Neural progenitor cell (in vitro differentiated cells): ENCODE measurements at places on chromosomes 5 and 9. TPM values are rescaled to one million over a fixed set of nuclear protein-coding genes. Genes with fewer than 3 reads are reported as not detected.

- peak; percentile 44 for DNase-seq
Observed at GRCh38 chr9:123485216-123485615, 129.2 kb downstream of the CRB2 start.

Gene GSN
- 72.1 and 114 TPM in 2 replicates for total RNA-seq

DNA sequence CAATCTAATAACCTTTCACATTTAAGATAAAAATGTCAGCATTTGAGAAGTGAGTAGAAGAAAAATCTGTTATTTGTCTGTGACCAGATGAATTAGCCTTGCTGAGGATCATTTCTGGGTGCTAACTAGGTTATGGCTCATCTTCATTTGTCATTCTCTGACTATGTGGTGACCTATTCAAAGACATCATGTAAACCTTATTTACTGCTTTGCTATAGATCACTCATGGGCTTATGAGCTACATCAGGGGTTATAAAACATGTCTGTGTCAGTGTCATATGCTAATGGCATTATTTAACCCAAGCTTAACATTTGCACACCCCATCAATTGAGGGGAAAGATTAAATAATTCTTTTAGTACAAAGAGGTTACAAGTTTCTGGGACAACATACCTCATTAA lies 555.5 kb upstream of the CYLC2 start:
- DNase-seq: no peak

GRCh38 chr5:173866243-173866857 lies 21.8 kb upstream of the CPEB4 start:
- peak; percentile 20 for DNase-seq

- no peak for DNase-seq
Observed at GRCh38 chr5:103079796-103080195, 40.1 kb downstream of the GIN1 start.

- DNase-seq: no peak
Observed at GRCh38 chr5:87233143-87233542, 34.5 kb upstream of the RASA1 start.

Gene TMEM174
- total RNA-seq: not detected in 2 replicates

GRCh38 chr9:12783767-12784460 lies 9.1 kb downstream of the LURAP1L start:
- DNase-seq: no peak
